ENCODE measurements at places on chromosomes 1 and 21. TPM values are rescaled to one million over a fixed set of nuclear protein-coding genes. Genes with fewer than 3 reads are reported as not detected.

GRCh38 chr1:42784946-42785693, at the start of gene TMEM269:
Gene TMEM269 (plus strand): TSS chr1:42784991. CDS start chr1:42789894, 4,903 bp downstream.
- no peak for DNase-seq
- peak within 1 kb of the TSS; percentile 38 for H3K4me3 ChIP-seq
- H3K27me3 ChIP-seq, result no peaks in the 10 kb centered on the region
- H3K36me3 ChIP-seq, result peaks cover 4% of the 10 kb centered on the region

The TTC34 gene
- total RNA-seq, result under 0.01 TPM

The METTL13 gene
- total RNA-seq, result 26.3 TPM

DNA sequence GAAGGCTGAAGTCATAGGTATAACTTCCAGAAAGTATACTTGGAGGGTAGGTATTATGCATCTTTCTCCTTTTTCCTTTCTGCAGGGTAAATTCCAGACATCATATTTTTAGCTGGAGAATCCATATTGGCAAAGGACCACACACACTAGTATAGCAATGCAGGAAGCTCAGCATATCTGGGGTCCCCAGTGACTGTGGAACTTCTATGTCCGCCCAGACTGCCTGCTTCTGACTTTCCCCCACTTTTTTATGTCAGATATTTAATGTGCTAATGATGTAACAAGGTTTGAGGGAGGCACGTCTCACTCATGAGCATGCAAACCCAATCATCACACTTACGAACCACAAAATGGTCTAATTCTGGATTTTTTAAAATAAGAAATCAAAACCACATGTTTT, 90.4 kb downstream of the BACH1 start:
- H3K27me3 ChIP-seq, result no peaks in the 10 kb centered on the region
- H3K27ac ChIP-seq, result no peak overlapping the region
- H3K36me3 ChIP-seq, result no peaks in the 10 kb centered on the region
- H3K4me1 ChIP-seq, result no peaks in the 10 kb centered on the region

The MYOG gene
- not detected for total RNA-seq

- H3K27ac ChIP-seq, result peak overlapping the region; percentile 89
- H3K4me1 ChIP-seq, result no peaks in the 10 kb centered on the region
- H3K27me3 ChIP-seq, result no peaks in the 10 kb centered on the region
- peak overlapping the region; percentile 89 for H3K4me3 ChIP-seq
- DNase-seq, result peak; percentile 67
- peaks cover 27% of the 10 kb centered on the region for H3K36me3 ChIP-seq
Measured at GRCh38 chr1:155272466-155273342, 600 bp downstream of the CLK2 start.

- no peak overlapping the region for H3K4me3 ChIP-seq
- peaks cover 3% of the 10 kb centered on the region for H3K36me3 ChIP-seq
- H3K4me1 ChIP-seq, result no peaks in the 10 kb centered on the region
- DNase-seq, result peak; percentile 19
Measured at GRCh38 chr1:111161843-111162487, 21.9 kb downstream of the CEPT1 start.

The PADI4 gene
- not detected for total RNA-seq

GRCh38 chr1:155651861-155652661, 36.5 kb downstream of the YY1AP1 start:
- no peaks in the 10 kb centered on the region for H3K36me3 ChIP-seq
- H3K27ac ChIP-seq, result no peak overlapping the region
- no peak for DNase-seq
- no peak overlapping the region for H3K4me3 ChIP-seq
